ENCODE measurements at places on chromosomes 2 and 18.
A peak's percentile ranks its signal among the peaks of the same experiment; 100 is the strongest.

- DNase-seq = no peak
These were observed 123.3 kb downstream of the LTBP1 start for GRCh38 chr2:33069894-33070651.

GRCh38 chr2:221337957-221338685 lies 234.0 kb downstream of the EPHA4 start:
- DNase-seq = no peak

- DNase-seq = no peak
These were observed 69.0 kb upstream of the DSG1 start for GRCh38 chr18:31248783-31249521.

DNA sequence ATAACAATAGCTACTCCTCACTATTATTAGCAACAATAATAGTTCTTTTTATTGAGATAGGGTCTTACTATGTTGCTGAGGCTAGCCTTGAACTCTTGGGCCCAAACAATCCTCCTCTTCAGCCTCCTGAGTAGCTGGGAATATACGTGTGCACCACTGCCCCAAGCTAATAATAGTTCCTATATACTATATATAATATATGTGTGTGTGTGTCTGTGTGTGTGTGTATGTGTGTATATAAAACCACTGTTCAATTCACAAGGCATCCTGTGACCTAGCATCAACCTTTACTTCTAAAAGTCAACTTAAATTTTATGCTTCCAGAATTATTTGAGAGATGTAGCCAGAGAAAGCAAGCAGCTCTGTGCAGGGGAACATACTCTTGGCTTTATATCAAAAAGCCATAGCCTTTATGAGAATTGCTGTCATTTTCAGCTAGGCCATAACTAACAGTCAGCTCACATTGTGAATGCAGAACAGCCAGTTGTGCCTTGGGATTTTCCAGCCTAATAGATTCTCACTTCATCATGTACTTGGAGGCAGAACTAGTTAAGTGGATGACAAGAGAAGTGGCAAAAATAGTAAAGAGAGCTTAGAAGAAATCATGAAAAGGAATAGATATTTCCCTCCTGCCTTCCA lies 665.5 kb downstream of the NYAP2 start:
- no peak for DNase-seq

DNA sequence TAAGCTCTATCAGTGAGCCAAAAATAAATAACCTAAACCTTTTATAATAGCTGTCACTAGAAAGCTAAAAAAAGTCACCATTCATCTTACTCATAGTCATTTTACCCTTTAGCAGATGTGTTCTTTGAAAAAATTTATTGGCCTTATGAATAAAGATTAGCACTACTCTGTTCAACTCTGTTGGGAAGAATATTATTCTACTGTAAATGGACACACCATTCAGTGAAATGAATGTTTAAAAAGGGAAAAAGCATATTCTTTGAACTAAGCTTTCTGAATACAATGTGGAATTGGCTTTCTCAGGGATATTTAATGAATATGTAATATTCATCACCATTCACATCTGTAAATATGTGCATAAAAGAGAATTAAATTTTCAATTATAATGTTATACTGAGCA lies 422.0 kb downstream of the CBLN2 start:
- no peak for DNase-seq

DNA sequence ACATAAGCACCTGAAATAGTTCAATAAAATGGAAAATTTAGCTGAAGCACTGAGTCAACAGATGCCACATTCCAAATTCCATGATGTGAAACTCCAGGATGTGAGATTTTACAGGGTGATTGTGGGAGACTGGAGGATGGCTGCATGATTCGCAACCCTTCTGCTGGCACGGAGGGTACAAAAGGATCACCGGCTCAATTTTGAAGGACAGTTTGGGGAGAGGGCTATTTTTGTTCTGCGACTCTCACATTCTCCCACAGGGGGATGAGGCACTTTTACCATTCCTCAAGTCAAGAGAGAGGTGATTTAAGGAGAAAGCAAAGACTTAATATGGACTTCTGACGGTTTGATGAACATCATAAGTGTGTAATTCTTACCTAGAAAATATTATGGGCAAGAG lies 138.1 kb upstream of the CWC22 start:
- DNase-seq = no peak

DNA sequence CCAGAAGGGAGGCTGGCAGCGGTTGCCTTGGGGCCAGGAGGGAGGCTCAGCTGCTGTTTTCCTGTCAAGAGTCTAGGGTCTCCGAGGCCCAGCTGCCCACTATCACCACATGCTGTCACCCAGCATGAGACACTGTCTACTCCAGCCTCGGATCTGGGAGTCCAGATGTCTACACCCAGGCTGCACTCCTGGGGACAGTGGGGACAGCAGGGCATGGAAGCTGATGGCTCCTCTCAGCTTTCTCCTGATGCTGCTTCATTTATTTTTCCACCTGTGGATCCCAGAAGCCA lies 134.0 kb downstream of the PTGR3 start:
- DNase-seq = no peak

DNA sequence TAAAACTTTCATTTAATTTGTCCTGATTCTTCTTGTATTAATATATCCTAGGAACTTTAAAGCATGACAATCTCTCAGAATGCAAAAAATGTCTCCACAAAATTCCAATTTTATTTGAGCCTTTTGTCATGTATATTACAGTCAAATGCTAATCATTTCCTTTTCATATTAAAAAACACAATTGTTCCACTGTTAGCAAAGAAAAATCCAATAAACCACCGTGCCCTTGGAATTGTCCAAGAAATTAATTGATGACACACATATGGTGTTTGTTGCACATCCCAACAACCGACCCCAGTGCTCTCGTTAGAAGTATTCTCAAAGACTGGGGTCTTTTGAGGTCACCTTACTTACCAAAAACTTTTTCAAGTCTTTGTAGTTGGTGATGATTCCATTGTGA lies 28.1 kb downstream of the GFPT1 start:
- DNase-seq = no peak

DNA sequence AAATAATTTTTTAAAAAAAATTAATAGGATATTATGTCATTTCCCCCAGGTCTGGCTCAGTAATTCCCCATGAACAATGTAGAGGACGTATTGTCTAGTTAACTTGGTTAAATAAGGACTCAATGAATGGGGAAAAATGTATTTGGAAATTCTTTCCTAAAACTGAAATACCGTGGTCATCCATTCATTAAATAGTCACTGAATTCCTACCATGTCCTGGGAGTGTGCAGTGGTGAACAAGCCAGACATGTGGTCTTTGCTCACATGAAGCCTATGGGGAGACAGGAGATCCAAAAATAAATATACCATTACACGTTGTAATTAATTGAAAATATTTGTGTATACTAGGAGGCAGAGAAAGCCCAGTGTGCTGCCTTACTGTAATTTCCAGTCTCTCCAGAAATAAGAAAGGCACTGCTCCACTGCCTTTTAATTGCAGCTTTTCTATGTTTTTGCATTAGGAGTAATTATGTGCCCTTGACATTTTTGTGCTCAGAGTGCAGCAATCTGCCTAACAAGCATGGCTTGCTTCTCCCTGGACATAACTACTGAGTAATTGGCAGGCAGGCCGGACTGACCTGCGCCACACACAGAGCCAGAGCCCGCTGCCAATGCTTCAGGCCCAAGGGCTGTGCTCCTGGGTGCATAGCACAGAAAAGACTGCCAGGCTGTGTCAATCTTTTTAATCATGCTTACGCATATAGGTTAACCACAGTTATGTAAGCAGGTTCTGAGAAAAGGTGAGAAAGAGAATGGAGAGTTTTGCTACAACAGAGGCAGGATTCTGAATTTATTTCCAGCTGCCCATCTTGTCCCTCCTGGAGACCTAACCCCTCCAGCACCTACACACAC lies 22.2 kb upstream of the TTC39C start:
- peak; percentile 49 for DNase-seq

DNA sequence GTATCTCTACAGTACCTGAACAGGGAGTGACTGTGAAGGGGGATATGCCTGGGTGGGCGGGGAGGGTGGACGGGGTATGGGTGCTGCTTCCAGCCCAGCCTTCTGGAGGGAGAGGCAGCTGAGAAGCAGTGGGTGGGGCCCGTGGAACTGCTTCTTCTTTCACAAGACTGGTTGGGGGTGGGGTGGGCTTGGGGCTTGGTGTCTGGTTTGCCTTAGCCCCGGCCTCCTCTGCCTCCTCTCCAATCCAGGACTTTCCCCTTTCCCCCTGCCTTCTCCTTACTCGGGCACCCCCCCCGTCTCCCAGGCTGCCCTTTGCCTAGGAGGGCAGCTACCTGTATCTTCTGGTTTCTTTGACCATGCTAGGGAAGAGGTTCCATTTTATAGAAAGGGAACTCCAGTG lies 233.4 kb downstream of the DYSF start:
- DNase-seq = no peak
